ENCODE measurements at places on chromosomes 13 and 19.

DNA sequence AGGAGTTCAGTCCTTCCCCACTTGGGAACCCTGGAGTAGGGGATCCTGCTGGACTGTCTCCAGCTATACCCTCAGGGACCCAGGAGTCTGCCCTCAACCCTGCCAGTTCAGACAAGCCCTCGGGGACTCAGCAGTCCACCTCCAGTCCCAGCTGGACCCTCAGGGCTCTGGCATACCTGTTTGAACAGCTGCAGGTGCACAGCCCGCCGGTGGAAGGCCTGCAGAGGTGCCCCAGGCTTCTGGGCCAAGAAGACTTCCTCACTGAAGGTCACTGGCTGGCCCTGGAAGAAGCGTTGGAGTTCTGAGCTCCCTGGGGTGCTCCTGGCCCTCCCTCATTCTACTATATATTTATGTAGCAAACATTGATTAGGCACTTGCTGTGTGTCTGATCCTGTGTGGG lies 8.6 kb downstream of the CRB3 start:
- DNase-seq: no peak

DNA sequence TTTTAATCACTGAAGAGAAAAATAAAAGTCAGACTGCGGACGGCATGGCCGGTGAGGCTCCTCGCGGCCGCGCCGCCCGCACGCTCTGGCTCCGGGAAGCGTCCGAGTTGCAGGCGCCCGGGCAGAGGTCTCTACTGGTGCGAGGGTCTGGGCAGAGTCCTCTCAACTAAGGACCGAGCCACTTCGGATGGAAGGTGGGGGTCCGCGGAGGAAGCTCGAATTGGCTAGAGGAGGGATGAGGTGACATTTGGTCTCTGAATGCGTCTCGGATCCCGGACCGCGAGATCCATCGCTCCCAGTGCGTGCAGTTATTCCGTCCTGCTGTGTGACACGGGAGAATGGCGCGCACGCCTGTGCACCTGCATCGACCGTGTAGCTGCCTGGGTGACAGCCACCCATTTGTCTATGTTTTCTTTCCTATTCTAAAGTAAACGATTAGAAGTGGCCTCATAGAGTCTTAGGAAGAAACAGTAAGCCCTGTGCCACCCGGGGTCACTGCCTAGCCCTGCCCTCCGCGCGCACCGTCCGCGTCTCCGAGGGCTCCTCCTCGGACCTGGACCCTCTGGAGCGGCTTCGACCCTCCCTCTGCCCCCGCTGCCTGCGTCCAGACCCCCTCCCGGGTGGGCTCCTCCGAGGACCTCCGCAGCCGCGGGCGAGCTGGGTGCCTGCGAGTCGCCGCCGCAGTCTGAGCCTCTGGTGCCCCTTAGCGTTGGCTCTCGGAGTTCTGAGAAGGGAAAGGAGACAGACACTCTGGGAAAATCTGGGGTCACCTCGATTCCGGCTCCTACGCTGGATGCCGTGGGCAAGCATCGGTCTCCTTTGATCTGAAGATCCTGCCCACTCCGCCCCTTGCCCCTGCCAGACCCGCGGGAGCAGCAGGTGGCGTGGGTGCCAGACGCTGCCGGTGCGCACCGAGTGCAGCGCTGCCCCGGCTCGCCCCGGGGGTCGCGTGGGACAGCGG lies 347.4 kb downstream of the LIG4 start:
- DNase-seq: no peak

DNA sequence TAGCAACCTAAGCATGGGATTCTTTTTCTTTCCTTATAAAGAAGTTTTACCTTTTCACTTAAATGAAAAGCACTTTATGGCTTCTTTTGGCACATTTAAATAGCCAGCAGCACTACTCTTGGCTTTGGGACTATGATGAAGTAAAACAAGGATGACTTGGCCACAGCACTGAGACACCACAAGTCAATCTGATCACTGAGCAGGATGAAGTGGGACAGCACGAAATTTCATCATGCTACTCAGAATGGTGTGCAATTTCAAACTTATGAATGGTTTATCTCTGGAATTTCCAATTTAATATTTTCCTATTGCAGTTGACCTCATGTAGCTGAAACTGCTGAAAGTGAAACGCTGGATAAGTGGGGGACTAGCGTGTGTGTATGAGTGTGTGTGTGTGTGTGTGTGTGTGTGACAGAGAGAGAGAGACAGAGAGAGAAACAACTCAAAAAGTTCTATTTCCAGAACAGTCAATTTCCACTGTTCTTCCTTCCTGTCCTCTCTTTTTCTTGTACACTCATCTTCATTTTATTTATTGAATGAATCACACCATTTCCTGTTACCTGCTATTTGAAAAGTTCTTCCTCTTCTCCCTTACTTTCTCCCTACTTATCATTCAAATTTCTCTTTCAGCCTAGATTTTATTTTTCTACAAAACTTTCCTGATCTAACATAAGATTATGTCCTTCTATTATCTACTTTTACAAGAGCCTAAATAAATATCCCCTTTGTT lies 414.2 kb upstream of the MIR17HG start:
- no peak for DNase-seq

- no peak for DNase-seq
Observed at GRCh38 chr13:33615436-33615835, 202.5 kb upstream of the RFC3 start.

DNA sequence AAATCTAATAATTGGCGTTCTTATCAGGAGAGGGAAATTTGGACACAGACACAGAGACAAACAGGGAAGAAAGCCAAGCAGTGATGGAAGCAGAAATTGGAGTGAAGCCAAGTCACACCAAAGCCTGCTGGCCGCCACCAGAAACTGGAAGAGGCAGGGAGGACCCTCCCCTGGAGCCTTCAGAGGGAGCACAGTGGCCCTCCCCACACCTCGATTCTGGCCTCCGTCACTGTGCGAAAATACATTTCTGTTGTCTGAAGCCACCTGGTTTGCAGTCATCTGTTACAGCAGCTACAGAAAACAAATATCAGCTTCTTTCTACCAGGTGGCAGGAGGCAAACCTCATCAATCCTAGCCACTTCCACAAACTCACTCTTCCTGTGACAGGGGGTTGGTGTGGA lies 8.3 kb upstream of the TLE6 start:
- no peak for DNase-seq

- no peak for DNase-seq
Observed at GRCh38 chr19:55209693-55210472, 582 bp upstream of the PTPRH start.

DNA sequence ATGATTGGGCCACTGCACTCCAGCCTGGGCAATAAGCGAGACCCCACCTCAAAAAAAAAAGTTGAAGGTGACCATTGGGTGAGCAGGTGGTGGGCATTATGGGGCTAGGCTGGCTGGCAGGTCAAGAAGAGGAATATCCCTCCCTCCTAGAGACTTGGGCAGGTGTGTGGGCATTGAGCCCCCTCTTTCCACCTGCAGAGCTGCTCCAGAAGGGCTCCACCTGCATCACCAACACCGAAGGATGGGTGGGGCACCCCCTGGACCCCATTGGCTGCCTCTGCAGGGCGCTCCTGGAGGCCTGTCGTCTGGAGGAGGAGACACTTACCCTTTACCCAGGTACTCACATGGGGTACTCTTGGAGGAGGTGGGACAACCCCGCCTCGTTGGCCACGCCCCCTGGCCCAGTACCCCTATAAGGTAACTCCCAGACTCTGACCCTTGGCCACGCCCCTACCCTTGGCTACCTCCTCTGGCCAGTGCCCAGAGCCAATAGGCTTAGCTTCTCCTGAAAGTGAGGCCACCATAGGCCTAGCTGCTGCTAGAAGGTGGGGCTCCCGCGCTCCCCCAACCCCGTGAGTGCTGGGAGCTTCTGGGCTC lies 21.9 kb downstream of the ZSWIM4 start:
- no peak for DNase-seq

DNA sequence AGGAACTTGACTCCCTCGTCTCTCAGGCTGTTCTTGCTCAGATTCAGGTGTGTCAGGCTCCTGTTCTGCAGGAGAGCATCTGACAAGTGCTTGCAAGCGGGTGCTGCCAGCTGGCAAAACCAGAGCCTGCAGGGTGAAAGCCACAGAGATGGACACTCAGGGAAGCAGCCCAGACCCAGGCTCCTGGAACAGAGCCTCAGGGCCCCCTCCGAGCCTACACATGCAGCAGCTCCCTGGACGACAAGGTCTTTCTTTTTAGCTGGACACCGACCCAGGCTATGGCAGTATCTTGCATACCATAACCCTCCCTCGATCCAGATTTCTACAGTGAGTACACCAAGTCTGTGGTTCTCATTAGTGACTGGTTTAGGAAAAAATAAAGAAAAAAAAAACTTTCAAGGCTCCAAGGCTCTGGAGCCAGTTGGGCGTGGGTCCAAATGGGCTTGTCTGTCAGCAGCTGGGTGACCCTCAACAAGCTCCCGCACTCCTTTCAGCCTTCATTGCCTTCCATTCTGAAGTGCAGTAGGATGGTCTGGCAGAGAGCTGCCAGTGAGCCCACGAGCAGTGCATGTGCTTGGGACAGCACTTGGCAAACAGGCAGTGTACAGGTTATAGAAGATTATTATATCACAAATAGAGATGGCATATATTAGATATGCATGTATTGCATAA lies 29.9 kb downstream of the NLRP13 start:
- no peak for DNase-seq

GRCh38 chr13:25042151-25042865 lies 53.6 kb upstream of the PABPC3 start:
- DNase-seq: no peak

- DNase-seq: no peak
Observed at GRCh38 chr19:2274931-2275535, 6.9 kb downstream of the PEAK3 start.

GRCh38 chr19:42250666-42251531 lies 4.0 kb downstream of the ERF start:
- DNase-seq: no peak

GRCh38 chr19:18013210-18014111 lies 5.5 kb downstream of the ARRDC2 start:
- no peak for DNase-seq

DNA sequence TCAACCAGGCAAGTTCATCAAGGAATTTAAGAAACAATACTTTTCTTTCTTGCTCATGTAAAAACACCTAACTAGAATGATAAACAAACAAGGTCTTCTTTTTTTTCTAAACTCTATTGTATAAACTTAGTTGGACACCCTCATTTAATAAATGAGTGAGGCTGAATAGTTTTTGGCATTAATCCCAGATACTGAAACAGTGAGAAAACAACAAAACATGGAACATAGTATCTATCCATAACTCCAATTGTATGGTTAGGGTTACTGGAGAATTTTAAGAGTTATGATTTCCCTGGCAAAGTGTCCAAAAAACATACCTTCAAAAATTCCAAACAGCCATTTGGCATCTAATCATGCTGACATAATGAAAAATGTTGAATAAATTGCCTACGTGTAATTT lies 5.8 kb upstream of the POMP start:
- DNase-seq: no peak

GRCh38 chr13:55606045-55606665 lies 1534.6 kb upstream of the PRR20A start:
- no peak for DNase-seq

DNA sequence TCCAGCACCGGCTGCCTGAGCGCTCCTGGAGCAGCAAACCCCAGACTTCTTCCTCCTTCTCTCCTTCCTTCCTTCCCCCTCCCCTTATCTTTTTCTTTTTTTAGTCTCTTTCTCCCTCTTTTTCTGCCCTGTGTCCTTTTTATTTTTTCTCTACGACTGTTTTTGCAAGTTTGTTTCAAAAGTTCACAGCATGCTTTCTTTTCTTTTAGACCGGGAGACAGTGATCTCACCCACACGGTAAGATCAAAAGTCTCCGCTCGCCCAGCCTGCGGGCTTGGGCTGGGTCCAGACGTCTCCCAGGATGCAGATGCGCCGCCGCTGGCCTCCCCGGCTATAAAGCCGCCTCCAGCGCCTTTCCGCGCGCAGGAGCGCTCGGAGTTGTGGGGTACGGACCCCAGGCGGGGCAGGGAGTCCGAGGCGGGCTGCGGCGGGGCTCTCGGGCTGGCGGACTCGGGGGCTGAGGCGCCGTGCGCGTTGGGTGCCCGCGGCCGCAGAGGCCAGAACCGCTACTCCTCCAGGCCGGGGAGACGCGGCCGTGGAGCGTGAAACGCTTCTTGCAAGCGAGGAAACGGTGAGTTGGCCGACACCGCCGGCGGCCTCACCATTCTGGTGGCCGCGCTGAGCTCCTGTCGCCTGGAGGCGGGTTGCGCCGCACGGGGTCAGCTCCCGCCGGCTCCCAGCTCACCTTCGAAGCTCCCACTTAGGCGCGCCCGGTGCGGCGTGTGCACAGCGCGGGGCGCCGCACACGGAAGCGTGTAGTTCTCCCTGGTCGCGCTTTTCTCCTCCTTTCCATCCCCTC lies 2.0 kb upstream of the TSHZ3 start:
- no peak for DNase-seq

DNA sequence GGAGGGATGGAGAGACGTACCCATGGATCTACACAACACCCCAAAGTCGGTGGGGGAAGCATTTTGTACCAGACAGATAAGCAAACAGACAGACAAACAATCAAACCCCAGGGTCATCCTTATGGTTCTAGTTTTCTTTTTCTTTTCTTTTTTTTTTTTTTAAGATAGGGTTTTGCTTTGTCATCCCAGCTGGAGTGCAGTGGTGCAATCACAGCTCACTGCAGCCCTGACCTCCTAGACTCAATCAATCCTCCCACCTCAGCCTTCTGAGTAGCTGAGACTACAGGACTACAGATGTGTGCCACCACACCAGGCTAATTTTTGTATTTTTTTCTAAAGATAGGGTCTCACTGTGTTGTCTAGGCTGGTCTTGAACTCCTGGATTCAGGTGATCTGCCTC lies 17.9 kb upstream of the FBL start:
- no peak for DNase-seq

- DNase-seq: no peak
Observed at GRCh38 chr19:19606021-19606420, 12.5 kb downstream of the PBX4 start.

DNA sequence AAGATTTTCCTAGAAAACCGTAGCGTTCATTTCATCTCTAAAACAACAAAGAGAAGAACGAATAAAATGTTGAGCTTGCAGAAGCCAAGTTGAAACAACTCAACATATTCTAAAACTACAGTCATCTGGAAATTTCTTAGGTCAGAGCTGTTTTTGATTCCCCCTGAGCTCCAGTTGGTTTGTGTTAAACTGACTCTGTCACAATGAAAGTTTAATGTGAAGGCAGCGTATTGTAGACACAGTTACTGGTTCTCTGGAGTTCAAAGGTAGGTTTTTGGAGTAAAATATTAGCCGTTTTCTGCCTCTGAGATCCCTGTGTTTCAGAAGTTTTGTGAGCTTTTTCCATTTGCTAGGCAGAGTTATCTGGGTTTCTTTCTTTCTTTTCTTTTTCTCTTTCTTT lies 2.2 kb downstream of the ARHGEF7 start:
- no peak for DNase-seq

GRCh38 chr13:78732445-78733017 lies 73.6 kb upstream of the OBI1 start:
- no peak for DNase-seq

Measured in activated T-cell treated with anti-CD3 and anti-CD28 coated beads for 1 hour (primary cell).